Stimulated activated CD4-positive, alpha-beta T cell treated with anti-CD3 and anti-CD28 coated beads, Interleukin-4, amount 100 ng/mL, for 4 hours (primary cell): ENCODE measurements at places on chromosomes 6 and 20.

GRCh38 chr6:125215252-125215819, 61.8 kb downstream of the TPD52L1 start:
- no peak for DNase-seq

DNA sequence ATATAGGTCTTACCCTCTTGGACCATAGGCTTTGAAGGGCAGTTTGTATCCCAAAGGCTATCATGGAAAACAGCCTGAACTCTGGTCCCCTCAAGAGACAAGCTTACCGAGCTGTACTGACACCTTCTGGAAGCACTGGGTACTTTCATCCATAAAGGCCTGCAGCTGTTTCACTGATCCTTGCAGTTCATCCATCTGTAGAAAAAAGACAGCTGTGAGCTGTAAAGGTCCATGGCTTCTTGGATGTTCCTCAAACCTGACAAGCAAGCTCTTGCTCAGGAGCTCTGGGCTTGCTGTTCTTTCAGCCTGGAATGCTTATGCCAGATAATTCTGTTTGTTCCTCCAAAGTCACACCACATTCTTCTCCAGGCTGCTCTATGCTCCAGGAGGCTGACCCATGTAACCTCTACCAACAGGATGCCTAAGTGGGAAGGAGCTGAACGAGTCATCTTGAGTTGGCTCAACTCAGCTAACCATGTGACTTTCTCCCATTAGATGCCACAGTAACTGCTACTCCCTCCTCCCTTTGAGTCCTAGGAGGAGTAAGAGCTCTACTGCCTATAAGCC, 8.8 kb upstream of the NDRG3 start:
- DNase-seq, result no peak

DNA sequence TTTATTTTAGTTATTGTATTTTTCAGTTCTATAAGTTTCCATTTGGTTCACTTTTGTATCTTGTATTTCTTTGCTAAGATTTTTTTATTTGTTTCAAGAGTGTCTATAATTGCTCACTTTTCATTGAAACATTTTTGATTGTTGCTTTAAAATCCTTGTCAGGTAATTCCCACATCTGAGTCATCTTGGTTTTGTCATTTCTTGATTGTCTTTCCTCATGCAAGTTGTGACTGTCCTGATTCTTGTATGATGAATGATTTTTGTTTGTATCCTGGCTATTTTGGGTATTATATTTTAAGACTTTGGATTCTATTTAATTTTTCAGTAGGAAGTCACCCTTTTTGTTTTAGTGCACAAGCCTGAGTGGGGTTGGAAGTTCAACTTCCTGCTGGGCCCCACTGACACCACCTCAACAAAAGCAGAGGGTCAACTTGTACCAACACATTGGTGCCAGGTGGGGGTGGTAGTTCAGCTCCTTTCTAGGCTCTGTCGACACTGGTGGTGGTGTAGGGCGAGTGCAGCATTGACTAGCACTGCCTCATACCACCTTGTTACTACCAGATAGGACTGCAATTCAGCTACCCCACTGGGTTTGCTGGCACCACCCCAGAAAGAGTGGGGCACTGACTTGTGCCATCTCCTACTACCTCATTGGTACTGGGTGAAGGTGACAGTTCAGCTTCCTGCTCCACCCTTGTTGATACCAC, 8.8 kb downstream of the RSPH3 start:
- DNase-seq, result no peak

GRCh38 chr6:79269877-79270276, 35.4 kb upstream of the HMGN3 start:
- no peak for DNase-seq

- DNase-seq, result no peak
Measured at GRCh38 chr6:11277275-11278206, 45.1 kb upstream of the NEDD9 start.

- DNase-seq, result no peak
Measured at GRCh38 chr6:39992861-39993622, 58.8 kb upstream of the MOCS1 start.

DNA sequence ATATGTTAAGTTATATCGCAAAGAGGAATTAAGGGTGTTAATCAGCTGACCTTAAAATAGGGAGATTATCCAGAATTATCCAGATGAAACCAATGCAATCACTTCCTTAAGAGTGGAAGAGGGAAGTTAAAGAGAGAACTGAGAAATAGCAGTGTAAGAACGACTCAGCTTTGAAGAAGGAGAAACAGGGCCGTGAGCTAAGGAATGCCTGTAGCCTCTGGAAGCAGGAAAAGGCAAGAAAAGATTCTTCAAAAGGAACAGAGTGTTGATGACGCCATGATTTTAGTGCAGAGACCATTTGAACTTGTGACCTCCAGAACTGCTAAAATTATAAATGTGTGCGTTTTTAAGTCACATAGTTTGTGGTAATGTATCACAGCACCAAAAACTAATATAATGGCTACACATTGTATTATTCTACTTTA, 32.7 kb downstream of the ILRUN start:
- no peak for DNase-seq

DNA sequence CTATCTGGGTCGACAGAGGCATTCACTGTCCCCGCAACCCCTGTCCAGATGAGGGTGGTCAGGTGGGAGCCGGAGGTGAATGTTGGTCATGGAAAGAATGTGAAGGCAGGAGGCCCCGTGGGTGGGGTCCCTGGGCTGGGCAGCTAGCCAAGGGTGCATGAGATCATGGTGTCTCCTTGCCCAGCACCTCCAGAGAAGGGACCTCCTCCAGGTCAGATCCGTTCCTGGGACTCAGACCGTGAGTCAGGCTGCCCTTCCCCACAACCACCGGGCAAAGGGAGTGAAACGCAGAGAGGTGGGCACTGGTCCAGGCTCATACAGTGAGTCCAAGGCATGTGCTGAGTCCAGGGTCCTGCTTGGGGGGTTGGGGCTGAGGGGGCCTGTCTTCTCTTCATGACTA, 3.5 kb downstream of the FOXS1 start:
- DNase-seq, result no peak

DNA sequence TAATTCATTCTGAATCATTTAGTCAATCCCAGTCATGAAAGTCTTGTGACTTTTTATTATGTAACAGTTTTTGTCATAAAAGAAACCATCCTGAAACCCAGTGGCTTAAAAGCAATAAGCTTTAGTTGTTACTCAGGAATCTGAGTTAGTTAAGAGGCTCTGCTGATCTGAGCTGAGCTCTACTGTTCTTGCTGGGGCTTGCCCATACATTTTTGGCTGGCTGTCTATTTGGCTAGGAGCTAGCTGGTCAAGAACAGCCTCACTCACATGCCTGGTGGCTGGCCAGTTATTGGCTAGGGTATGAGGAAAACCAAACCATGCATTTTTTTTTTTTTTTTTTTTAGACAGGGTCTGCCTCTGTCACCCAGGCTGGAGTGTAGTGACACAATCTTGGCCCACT, 10.6 kb downstream of the TCF21 start:
- no peak for DNase-seq

DNA sequence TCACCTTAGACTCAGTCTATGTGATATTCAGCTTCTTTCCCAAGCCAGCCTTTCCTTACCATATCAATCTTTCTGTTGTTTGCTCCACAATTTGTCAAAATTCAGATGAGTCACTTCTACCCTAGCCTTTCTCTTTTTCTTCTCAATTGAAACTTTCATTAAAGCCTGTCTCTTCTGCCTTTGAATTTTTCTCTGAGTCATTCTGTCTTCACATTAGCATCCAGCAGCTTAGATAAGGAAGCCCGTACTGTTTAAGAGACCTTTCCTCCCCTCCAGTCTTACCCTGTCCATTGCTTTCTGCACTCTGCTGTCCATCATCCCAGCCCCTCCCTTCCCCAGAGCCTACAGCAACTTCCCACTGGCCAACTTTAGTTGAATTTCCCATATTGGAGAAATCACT, 34.9 kb upstream of the RALGAPA2 start:
- no peak for DNase-seq

DNA sequence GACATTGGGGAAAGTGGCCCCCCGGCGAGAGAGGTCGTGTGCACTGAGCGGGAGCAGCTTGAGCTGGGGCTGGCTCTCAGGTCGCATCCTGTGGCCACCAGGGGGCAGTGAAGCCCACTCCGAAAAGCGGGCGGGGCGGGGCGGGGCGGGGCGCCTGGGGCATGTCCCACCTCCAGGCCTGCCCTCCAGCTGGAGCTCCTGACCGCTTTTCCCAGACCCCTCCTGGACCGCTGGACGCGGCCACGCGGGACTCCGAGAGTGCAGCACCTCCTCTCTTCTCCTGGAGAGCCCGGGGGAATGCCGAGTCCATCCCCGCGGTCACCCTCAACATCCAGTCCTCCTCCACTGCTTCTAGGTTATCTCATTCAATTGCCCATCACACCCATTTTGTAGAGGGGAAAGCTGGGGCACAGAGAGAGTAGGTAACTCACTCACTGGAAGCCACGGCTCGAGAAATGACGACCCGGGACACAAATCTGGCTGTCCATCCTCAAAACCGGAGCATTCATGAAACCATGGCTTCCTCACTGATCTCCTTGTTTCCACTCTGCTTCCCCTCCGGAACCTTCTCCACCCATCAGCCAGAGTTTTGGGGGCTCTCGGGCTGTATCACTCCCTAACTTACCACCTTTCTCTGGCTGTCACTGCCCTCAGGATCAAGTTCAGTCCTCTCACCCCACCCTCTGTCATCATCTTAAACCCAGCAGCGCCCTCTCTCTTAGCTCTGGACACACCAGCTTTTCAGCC, 24.1 kb downstream of the COX4I2 start:
- peak; percentile 69 for DNase-seq

DNA sequence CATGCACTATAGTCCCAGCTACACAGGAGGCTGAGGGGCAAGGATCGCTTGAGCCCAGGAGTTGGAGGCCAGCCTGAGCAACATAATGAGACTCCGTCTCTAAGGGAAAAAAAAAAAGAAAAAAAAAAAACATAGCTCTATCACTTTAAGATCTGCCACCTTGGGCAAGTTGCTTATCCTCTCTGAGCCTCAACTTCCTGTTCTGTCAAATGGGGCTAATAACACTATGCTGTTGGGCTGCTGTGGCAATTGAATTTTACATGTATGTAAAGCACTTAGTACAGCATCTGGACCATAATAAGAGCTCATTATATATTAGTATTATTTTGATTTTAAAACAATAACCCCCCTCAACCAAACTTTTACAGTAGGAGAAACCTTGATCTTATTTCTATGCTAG, 141.5 kb downstream of the ATXN1 start:
- no peak for DNase-seq

DNA sequence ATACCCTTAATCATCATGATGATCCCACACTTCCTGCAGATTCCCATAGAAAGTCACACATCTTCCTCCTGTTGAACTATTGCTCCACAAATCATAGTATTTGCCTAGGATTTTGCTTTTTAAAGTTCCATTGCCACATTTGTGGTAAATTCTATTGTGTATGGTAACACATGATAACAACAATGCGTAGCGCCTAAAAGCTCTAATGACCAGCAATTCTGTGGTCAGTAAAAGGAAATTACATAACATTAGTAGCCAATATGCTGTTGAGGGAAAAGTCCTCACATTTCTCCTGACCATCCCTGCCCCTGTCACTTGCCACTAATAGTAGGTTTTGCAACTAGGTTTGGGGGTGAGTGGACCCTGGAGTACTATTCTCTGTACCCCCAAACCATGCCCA, 31.8 kb upstream of the PDE7B start:
- no peak for DNase-seq

GRCh38 chr6:35181933-35182612, 31.7 kb upstream of the SCUBE3 start:
- DNase-seq, result no peak

- DNase-seq, result no peak
Measured at GRCh38 chr6:138569970-138570724, 70.9 kb upstream of the NHSL1 start.

DNA sequence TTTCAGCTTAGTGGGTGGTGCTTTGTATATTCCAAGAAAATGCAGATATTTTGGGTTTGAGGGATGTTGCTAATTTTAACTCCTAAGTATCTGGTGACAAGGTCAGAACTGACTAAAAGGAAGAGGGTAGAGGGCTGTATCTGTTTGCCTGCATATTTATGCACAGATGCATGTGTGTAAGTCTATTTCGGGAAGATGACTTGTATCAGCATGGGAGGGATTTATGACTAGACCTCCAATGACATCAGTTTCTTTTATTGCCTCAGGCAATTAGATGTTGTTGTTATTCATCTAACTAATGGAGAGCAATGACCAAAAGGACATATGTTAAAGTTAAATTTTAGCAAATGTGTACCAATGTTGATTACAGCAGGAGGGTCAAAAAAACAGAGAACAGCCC, 734.3 kb downstream of the QKI start:
- DNase-seq, result no peak

GRCh38 chr20:53260591-53260990, 288.4 kb downstream of the TSHZ2 start:
- DNase-seq, result no peak

GRCh38 chr6:14656649-14657048, 539.1 kb downstream of the CD83 start:
- DNase-seq, result no peak
